DMS53 (cell line): ENCODE measurements at places on chromosomes 3 and 15.

DNA sequence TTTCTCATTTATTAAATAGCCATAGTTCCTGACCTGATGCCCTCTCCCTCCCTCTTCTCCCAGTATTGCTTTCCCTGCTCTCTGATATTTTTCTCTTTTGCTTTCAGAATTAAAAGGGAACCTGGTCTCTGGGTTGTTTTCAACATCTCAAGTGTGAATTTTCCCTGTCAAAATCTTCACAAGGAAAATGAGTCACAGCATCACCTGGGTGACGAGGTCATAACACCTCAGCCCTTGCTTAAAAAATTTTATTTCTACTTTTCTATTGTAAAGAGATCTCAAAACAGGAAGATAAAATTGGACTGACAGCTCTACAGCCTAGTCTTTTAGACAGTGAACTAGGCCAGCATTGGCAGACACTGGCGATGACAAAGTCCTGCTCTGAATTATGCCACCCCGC lies 40.1 kb downstream of the GAP43 start:
- DNase-seq = peak; percentile 2

- DNase-seq = no peak
These were observed 75.7 kb upstream of the FAM3D start for GRCh38 chr3:58742239-58742638.

- DNase-seq = no peak
These were observed 32.9 kb downstream of the ALCAM start for GRCh38 chr3:105399611-105400010.

DNA sequence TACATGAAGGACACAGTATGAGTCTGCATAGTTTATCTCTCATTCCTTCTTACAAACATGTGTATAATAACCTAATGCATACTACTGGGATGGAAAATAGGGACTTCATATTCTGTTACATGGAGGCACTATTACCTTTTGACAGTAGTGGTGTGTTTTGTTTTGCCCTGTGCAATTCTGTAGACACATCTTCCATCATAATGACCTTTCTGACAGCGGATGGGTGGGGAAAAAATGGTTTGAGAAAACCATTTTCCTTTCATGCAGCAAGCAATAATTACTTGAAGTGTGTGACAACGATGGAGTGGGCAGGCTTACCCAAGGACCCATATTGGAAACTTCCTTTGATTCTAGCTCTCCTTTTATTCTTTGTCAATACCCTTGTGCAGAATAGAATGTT lies 153.6 kb upstream of the ONECUT1 start:
- DNase-seq = no peak

DNA sequence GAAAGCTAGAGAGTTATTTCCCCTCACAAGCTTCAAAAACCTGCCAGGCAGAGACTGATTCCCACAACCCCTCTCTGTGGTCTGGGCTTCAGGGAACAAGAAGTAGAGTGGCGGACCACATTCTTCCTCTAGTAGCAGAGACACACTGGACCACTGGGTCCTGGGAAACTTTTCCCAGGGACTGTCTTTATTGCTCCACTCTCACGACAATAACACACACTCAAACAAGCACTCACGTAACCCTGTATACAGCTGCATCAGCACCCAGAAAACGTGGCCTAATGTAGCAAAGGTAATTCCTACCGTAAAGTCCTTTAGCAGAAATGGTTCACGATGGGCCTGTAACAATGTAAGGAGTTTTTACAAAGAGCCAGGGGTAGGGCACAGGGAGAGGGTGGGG lies 27.6 kb downstream of the CPOX start:
- no peak for DNase-seq

- DNase-seq = no peak
These were observed 51.5 kb downstream of the GABRB3 start for GRCh38 chr15:26721232-26721967.

GRCh38 chr3:70702132-70702531 lies 389.7 kb upstream of the MDFIC2 start:
- no peak for DNase-seq

DNA sequence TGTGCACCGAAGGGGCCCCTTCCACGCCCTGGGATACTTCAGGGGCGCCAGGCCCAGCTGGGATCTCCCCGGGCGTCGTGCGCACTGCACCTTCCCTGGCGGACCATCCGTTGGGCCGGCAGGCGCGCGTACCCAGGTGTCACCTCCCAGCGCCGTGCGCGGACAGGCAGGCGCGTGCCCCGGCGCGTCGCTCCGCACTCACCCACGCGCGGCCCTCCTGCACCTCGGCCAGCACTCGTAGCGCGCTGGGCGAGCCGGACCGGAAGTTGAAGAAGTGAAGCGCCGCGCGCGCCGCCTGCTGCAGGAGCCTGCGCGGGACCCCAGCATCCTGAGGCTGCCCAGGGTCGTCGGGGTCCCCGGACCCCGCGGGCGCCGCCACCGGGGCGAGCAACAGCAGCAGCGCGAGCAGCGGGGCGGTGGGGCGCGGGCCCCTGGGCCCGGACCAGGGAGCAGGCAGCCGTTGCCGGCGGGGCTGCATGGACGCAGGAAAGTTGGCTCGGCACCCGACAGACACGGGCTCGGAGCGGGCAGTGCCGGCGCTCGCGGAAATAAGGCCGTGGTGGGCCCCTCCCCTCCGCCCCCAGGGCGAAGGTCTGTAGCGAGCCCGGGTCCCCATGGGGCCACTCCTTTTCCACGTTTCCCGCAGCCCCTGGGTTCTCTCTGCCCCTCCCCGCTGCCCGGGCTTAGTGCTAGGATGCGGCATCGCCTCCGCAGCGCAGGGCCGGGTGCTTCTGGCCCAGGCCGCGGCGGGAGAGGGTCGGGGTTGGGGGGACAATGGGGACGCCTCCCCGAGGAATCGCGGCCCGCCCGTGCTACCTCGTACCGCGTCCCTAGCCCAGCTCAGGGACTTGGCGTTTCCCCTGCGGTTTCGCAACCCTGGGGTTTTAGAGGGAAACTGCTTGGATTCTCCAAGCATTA lies at the start of gene RARRES1:
TSS of gene RARRES1 (minus strand) at position 520 of the 918 bp plus-strand sequence. CDS start at position 478, 42 bp downstream.
- DNase-seq = peak; percentile 83

DNA sequence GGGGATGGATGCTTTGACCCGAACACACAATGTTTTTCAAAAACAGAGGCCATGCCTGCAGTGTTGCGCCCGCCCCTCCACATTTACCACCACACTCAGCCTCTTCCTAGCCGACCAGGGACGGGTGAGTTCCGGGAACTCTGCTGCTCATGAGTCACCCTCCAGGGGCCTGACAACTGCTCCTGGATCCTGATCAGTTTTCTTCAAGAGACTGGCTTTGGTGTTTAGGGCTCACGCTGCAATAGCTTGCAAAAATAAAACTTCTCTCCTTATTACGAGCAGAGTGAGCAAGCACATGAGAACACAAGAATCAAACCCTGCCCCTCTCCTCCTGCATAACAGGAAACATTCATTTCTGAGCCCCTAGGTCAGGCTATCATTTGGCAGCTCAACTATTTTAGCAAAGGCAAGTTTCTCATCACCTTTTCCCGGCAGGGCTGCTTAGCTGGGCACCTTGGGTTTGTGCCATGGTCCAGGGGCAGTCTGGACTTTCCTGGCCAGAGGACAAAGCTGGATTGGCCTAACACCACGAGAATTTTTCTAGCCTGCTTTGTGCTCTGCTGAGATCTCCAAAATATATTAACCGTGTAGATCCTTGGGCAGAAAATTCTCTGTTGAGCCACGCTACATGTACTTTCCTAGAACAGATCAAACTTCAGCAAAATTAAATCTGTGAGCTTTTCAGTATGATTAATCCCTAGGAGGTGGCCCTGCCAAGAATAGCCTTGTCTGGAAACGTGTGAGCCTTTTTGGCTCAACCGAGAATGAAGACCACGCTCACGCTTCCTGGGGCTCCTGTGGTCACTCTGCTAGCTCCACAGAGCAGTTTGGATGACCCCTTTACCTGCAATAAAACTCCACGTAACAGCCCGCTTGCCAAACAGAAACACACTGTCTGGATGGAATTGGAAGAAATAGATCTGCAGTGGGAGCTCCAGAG lies 52.7 kb upstream of the SPATA12 start:
- no peak for DNase-seq

DNA sequence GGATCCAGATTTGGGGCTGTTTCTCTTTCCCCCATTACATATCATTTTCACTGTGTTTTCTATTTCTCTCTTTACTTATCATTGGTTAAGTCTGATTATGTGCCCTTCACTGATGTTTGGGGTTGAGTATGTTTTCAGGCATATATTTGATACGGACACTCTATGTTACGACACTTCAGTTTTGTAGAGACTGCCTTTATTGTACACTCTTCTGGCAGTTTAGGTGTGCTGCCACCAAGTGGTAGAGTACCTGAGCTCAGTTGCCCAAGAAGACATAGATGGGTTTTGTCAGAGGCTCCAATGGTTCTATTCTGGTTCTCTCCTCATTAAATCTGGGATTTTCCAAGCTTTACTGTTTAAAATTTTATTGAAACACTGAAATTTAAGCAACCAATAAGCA lies 255.0 kb upstream of the ROPN1 start:
- DNase-seq = peak; percentile 59

- DNase-seq = no peak
These were observed 17.5 kb downstream of the SLC12A8 start for GRCh38 chr3:125194849-125195601.
